ENCODE measurements at places on chromosomes 11 and 22. TPM values are rescaled to one million over a fixed set of nuclear protein-coding genes. Genes with fewer than 3 reads are reported as not detected.

- no peak for DNase-seq
These were observed 16.3 kb downstream of the PARVA start for GRCh38 chr11:12393691-12394090.

The PATE2 gene
- not detected for total RNA-seq

The MAPK11 gene
- total RNA-seq, result 1.9 TPM

- peak; percentile 30 for DNase-seq
These were observed 60.2 kb downstream of the ENDOD1 start for GRCh38 chr11:95149651-95150364.

The PRDX5 gene
- 272 TPM for total RNA-seq

The CARNS1 gene
- 2.5 TPM for total RNA-seq

The BCR gene
- 57.5 TPM for total RNA-seq

DNA sequence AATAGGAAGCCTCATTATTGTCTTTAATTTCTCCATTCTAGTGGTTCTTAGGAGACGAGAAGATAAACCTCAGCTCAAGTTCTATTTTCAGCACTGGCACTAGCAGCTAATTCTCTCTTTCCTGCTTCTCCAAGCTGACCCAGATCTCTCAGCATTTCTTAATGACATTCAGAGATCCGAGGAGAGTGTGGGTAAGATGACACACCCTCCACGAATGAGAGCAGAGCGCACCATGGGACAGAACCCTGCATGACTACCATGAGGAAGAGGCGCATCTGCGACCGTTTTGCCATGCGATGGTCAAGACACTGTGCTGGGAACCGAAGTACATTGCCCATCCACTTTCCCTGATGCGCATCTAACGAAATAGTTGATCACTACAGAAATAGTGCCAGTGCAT lies 241.8 kb downstream of the LARGE1 start:
- DNase-seq, result no peak

- no peak for DNase-seq
These were observed 3.8 kb upstream of the CCDC188 start for GRCh38 chr22:20154602-20155187.

DNA sequence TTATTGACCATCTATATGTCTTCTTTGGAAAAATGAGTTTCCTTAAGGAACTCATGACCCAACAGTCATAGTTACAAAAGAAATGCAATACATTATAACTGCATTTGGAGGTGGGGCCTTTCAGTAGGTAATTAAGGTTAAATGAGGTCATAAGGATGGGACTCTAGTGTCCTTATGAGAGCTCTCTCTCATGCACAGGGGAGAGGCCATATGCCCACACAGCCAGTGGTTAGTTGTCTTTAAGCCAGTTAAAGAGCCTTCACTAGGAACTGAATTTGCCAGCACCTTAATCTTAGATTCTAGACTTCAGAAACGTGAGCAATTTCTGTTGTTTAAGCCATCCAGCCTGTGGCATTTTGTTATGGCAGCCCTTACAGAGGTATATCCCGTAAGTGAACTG lies 27.3 kb downstream of the INTS4 start:
- DNase-seq, result no peak

DNA sequence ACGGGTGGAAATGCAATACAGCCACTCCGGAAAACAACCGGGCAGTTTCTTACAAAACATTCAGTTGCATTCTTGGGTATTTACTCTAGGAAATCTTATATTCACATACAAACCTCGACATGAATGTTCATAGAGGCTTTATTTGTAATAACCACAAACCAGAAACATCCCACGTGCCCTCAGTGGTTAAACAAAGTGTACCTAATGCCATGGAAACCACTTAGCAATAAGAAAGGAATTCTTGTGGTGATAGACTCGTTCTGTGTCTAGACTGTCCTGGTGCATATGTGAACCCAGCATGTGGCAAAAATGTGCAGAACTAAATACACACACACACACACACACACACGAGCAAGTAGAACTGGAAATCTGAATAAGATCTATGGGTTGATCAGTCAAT lies 1073.3 kb downstream of the TBC1D22A start:
- DNase-seq, result no peak

DNA sequence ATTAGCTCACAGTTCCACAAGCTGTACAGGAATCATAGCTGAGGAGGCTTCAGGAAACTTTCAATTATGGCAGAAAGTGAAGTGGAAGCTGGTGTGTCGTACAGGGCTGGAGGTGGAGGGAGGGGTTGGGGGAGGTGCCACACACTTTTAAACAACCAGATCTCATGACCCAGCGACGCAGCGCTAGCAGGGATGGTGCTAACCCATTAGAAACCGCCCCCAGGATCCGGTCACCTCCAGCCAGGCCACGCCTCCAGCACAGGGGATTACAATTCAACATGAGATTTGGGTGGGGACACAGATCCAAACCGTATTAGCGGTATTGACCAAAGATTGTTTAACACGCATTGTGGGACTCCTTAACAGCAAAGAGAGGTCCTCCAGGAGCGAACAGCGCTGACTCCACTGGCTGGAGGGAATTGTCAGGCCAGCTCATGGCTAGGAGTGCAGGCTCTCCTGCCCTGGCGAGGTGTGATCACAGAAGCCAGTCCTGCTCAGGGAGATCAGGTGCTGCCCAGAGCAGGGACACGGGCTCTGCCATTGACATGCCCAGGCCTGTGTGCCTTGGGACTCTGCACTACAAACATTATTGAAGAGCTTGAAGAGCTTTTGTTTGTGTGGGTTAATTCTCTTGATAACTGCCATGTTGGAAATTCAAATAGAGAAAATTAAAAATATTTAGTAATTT lies 215.3 kb downstream of the TBC1D22A start:
- DNase-seq, result no peak

GRCh38 chr11:121448431-121448941 lies 3.6 kb upstream of the SORL1 start:
- no peak for DNase-seq

GRCh38 chr11:42253156-42253555 lies 793.7 kb upstream of the LRRC4C start:
- DNase-seq, result no peak

DNA sequence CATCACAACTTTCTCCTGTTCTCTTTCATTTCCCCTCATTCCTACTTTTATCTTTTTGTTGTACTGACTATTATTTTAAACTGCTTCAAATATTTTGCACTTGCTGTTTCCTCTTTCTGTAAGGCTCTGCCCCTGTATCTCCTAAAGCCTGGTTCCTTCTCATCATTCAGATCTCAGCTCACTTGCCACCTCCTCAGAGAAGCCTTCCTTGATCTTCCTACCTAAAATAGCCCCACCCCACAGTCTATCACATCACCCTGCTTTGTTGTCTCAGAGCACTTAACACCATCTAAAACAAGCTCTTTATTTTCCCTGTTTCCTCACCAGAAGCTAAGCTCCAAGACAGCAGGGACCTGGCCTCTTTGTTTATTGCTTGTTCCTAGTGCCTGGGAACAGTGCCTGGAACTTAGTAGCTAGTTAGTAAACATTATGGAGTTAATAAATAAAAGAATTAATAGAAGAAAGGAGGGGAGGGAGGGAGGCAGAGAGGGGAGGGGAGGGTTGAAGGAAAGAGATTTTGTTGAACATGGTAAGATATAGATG lies 2.5 kb upstream of the STK33 start:
- DNase-seq, result no peak

DNA sequence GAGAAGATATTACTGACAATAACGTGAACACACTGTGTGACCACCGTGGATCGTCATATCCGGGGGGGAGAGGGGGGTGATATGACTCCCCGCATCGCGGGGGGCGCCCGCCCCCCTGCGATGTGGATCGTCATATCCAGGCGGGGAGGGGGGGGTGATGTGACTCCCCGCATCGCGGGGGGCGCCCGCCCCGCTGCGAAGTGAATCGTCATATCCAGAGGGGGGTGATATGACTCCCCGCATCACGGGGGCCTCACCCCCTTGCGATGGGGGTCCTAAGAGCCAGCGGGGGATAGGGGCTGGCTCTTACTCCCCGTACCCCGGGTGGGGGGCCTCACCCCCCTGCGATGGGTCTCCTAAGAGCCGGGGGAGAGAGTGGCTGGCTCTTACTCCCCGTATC lies 19.9 kb downstream of the UNC93B1 start:
- DNase-seq, result no peak

The ADORA2A gene
- 2.5 TPM for total RNA-seq

DNA sequence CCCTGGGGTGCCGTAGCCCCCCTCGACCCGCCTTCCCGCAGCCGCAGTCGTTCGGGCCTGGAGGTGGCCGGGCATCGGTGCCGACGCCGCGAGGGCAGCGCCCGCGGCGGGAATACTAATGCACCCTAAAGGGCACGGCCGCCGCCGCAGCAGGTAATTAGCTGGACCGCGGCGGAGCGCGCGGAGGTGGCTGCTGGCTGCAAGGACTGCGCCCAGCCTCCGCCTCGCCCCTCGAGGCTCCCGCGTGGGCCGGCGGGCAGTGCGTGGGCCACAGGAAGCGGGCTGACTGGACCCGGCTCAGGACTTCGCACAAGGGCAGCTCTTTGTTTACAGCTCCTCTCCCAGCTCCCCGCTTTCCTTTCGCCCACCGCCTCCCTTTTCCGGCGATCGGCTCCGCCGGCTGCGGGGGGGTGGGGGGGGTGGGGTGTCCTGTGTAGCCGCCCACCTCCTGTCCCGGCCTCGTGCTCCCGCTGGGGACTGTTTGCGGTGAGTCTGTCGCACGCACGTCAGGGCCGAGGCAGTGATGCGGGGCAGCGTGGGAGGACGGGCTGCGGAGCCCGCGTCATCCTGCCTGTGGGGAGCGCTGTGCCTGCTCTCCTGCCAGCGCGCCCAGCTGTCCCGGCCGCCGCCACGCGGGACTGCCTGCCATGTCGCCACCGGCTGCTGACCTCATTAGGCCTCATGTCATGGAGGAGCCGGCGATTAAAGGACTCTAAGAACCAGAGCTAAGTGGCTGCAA lies 53.2 kb downstream of the GRIK4 start:
- DNase-seq, result no peak

DNA sequence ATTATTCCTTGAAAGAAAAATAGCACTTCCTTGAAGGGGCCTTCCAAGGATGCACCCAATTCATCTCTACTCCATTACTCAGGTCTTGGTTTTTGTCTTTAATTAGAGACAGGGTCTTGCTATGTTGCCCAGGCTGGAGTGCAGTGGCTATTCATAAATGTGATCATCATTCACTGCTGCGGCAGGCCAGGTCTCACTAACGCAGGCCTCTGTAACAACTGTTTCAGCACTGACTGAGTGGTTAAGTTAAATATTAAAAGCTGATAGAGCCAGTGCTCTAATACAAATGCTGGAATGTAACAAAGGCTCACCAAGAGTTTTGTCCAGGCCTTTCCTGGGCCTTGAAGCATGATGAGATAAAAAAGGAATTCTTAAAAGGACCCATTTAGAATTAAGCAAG lies 61.4 kb upstream of the GNAZ start:
- DNase-seq, result no peak

The EIF3M gene
- 164 TPM for total RNA-seq

The GLYATL2 gene
- total RNA-seq, result not detected

DNA sequence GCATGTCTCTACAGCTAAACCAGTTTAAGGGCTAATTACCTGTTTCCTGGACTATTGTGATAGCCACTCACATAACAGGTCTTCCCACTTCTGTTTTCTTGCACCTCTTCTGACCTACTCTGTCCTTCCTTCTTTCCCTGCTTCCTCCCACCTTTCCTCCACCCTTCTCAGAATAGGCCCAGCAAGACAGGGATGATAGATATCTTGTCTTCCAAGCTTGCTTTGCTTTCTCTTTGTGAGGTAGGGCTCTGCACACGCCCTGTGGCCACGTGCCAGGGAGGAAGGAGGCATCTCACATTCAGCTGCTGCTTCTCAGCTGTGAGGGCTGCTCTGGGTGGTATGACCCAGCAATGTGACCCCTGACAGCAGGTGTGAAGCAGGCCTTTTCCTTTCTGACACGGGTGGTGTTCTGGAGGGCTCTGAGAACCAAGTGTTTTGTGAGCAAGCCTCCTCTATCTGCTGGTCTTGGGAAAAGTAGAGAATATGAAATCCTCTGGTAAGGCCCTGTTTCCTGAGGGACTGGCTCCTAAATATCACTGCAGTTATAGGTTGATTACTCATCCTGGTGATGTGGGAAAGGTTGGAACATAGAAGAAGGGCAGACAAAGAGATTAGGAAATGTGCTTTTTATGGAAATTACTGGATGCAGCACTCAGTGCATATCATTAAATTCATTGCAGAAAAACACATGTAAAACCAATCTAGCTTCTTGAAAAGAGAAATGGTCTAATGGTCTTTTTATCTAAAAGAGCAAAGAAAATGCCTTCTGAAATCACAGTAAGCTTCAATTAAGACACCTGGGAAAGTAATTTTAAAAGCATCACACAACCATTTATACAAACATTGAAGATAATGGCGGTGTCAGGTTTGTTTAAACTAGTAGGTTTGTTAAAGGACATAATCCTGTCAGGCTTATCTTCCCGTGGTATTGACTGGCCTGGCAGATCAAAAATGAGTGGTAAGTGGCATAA lies 8.5 kb downstream of the AMOTL1 start:
- DNase-seq, result peak; percentile 21

The RAB3IL1 gene
- total RNA-seq, result 3.1 TPM

DNA sequence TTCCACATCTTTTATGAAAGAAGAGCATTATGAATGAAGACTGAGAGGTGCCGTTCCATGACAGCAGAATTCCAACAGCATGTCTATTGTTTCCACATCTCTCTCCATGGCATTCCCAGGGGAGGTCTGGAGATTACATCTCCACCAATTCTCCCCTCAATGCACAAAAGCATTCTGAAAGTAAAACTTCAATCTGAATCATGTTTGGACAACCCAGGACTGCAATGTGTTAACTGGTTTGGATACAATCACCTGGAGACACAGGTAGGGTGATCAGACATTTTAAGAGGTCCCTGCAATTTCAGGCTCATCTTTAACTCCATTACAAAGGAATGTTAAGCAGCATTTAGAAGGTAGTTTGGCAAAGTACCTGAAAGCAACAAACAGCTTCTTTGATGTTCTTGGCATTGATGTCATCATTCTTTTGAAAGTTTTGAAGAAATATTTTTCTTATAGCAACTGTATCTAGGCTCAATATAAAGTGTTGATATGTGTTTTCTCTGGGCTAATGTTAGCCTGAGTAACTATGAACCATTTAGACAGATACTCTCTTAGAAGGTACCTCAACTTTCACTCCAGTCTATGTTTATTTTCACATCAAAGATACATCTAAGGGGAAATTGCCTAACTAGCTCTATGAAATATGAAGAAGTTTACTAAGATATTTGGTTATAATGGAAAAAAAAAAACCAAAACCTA lies 181.4 kb upstream of the MTMR2 start:
- no peak for DNase-seq

DNA sequence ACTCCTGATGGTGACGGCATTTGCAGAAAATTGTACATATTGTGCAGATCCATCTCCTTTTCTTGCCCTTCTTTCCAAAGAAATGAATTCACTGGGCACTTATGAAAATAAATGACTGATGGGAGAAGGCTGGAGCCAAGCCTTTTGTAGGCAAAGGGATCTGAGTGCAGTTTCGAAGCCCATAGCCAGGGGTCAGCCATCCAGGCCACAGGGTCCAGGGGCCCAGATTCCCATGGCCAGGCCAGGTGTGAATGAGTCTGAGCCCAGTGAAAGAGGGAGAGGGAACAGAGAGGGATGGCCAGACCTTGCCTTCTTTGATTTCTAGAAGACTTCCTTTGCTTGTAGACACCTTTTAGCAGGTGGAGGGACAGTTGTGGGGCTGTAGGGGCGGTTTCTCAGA lies 209.1 kb downstream of the KIRREL3 start:
- DNase-seq, result no peak
